ENCODE measurements at places on chromosomes 5 and 9. TPM values are rescaled to one million over a fixed set of nuclear protein-coding genes. Genes with fewer than 3 reads are reported as not detected.

The PHYHD1 gene
- 23.6 TPM for total RNA-seq

The NUDT12 gene
- 5.9 TPM for total RNA-seq

The MSX2 gene
- 1.2 TPM for total RNA-seq

The BRIX1 gene
- 10.3 TPM for total RNA-seq

The NSD1 gene
- total RNA-seq = 45.4 TPM

The UGT3A1 gene
- not detected for total RNA-seq

The DDX4 gene
- total RNA-seq = not detected

The FOXI1 gene
- total RNA-seq = not detected

The TUBB4B gene
- total RNA-seq = 312 TPM

The CNTRL gene
- total RNA-seq = 13.8 TPM

The GPX8 gene
- total RNA-seq = 22.1 TPM

The AJM1 gene
- 1.2 TPM for total RNA-seq

The PCDHAC2 gene
- 3.9 TPM for total RNA-seq

The DEPDC1B gene
- 0.74 TPM for total RNA-seq

The MARVELD2 gene
- 6.4 TPM for total RNA-seq

The ADAMTS16 gene
- total RNA-seq = 0.49 TPM

The CCNJL gene
- 5.6 TPM for total RNA-seq

The ZNF618 gene
- 7.4 TPM for total RNA-seq

The CDHR2 gene
- not detected for total RNA-seq

The ADAMTS6 gene
- total RNA-seq = 1.5 TPM

The PDCD1LG2 gene
- 1.2 TPM for total RNA-seq

The RALGPS1 gene
- 15.2 TPM for total RNA-seq
